ENCODE measurements at places on chromosomes 2 and 18.

DNA sequence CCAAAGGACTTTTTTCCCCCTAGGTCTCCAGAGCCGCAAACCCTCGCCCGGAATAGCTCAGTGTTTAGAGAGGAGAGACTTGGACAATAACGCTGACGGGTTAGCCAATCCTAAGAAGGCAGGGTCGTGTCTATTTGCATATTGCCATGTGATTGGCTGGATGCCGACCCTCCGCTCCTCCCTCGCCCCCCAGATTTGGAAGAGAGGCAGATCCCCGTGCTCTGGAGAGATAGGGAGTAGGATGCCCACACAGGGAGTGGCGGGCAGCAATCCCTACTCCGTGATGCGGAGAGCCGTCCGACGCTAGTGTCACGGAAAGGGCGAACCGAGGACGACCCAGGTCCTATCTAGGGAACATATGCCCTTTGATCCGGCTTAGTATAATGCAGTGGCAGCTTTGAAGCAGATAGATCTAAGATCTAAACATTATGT lies 1.4 kb downstream of the WNT6 start:
- DNase-seq = no peak

GRCh38 chr2:55401124-55401523 lies 18.5 kb downstream of the CCDC88A start:
- DNase-seq = no peak

DNA sequence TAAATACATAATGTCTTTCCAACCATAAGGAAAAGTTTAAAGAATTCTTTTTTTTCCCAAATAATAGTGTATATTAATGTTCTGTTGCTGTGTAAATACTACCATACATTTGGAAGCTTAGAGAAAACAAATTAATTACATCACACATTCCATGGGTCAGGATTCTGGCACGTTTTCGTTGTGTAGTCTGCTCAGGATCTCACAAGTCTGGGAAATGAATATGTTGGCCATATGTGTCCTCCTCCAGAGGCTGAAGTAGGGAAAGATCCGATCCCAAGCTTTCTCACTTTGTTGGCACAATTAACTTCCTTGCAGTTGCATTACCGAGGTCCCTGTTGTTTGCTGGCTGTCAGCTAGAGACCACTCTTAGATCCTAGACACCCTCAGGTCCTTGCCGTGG lies 83.9 kb downstream of the RPRM start:
- DNase-seq = no peak

- DNase-seq = no peak
Observed at GRCh38 chr2:70477441-70477844, 76.2 kb downstream of the TGFA start.

DNA sequence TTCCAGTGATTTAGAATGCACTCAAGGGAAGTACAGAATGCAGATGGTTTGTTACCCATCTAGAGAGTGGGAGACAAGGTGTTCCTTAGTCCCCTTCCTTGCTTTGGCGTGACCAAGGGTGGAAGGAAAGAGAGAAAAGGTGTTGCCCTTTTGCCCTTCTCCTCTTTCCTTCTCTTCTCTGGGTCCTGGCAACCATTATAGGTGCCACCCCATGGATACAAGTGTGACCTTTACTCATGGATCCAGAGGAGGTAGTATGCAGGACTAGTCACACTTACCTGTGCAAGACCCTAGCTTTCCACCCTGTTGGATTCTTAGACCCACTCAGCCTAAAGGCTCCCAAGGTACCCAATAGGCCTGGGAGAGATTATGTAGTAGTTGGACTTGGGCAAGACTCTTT lies 11.6 kb upstream of the RBFA start:
- no peak for DNase-seq

DNA sequence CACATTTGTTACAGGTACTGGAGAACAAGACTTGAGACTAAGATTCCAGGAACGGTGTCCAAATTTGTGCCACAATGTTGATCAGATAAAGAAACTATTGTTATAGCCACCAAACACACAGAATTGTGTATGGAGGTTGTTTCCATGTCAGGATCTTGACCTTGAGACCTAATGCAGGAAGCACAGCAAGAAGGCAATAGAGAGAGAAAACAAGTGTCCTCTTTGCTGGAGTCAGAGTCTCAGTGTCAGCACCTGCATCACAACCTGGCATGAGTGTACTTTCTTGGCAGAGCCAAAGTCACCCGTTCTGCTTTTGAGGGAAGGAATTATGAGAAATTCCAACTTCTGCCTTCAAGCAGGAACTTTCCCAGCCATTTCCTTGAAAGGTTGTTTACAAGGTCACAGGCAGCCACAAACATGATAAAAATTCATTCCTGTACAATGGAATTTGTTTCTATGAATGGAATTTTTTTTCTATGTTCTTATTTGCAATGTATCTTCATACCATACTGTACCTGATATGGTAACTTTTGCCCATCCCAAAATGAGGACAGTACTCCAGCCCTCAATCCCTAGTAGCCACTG lies 118.4 kb downstream of the PKP4 start:
- DNase-seq = no peak

- DNase-seq = no peak
Observed at GRCh38 chr2:32835148-32835547, 111.6 kb upstream of the LTBP1 start.

DNA sequence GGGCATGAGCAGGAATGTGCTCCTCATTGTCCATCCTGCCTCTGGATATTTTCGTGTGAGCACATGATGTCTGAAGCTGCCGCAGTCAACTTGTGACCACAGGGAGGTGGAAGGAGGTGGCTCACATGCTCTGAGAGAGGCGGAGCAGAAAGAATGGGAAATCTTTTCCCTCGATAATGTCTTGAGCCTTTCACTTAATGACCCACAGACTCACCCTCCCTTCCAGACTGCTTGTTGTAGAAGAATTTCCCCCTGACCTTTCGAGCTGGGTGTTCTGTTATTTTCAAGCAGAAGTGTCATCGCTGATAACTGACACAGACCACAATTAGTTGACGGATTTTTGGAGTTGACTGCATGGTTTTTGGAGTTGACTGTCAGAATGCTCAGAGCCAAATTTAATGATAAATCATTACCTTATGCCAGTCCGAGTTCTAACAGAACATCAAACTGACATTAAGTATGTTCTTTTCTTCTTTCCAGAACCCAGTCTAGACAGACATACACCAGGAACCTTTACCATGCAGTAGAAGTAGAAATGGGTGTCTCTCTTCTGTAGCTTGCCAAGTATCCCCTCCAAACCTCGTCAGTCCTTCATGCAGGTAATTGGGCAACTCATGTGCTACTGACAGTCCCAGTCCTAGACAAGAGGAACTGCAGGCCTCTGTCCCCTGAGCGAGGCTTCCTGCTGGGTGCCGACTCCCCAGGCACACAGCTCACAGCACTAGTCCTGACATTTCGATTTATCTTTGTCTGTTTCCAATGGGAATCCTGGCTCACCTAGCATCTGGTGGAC lies 29.4 kb upstream of the RTTN start:
- DNase-seq = no peak

DNA sequence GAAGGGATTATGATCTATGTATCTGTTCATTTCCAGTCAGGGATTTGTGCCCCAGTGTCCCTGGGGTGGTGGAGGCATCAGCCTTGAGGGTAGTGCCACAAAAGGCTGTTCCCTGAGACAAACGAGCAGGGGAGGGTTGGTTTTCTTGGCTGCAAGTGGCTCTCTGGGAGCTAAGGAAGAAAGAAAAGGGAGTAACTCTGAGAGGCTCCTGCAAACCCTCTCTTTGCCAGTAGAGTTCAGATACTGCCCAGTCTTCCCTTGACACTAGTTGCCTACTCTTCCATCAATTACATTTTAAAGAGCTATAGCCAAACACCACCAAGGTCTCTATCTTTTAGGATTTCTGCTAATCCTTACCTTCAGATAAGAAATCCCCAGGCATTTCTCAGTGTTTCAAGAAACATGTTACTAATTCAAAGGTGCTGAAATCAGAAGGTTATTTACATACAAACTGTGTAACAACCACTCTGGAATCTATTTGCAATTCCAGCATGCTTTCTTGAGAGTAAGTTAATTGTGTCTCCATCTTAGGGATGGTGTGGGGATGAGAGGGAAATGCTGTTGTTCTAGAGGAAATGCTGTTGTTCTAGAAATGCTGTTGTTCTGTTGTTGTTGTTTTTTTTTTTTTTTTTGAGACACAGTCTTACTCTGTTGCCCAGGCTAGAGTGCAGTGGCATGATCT lies 18.7 kb upstream of the KCTD1 start:
- DNase-seq = no peak
